Testis (tissue), 5 donors: ENCODE measurements at places on chromosomes 12 and 14.

GRCh38 chr12:25830456-25830855 lies 128.0 kb upstream of the RASSF8 start:
- no peak overlapping the region for H3K4me3 ChIP-seq
- no peaks in the 10 kb centered on the region for H3K36me3 ChIP-seq

DNA sequence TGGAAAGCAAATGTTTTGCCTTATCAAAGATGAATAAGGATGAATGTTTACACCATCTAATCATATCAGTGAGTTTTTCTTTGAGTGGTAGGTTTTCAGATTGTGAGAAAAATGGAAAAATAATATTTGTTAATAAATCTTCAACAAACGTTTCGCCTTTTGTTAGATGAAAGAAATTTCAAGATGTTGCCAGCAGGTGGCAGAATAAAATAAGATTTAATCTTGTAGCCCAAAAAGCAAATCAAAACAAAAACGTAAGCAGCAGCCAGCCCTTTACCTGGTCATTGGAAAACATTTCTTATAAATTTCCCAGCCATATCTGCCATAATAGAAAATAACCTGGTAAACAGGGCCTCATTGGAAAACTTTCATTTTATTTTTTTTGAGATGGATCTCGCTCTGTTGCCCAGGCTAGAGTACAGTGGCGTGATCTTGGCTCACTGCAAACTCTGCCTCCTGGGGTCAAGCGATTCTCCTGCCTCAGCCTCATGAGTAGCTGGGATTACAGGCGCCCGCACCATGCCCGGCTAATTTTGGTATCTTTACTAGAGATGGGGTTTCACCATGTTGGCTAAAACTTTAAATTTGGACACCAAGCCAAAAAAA lies 15.4 kb upstream of the TMEM120B start:
- H3K27me3 ChIP-seq, result no peaks in the 10 kb centered on the region
- H3K4me1 ChIP-seq, result no peaks in the 10 kb centered on the region
- DNase-seq, result no peak
- no peaks in the 10 kb centered on the region for H3K36me3 ChIP-seq

DNA sequence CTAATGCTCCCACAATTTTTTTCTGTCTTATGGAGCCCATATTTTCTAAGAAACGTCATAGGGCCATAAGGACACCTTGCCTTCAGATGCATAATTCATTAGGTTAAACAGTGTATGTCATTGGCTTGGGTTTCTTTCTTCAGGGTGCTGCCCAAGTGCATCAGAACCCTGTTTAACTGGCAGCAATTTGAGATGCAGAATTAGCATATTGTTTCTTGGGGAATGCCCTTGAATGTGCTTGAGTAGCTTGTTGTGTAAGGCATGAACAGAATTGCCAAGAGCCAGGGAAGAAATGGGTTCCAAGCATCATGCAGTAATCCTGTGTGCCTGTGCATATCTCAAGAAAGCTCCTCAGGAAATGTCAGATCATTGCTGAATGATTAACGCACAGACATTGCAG lies 277.2 kb downstream of the SYT1 start:
- no peak overlapping the region for H3K27ac ChIP-seq
- H3K27me3 ChIP-seq, result no peaks in the 10 kb centered on the region
- H3K4me1 ChIP-seq, result no peaks in the 10 kb centered on the region
- H3K36me3 ChIP-seq, result no peaks in the 10 kb centered on the region
- no peak overlapping the region for H3K4me3 ChIP-seq

GRCh38 chr14:105314287-105315200 lies at the start of gene PACS2:
TSS of gene PACS2 (plus strand) at chr14:105314748. CDS start at chr14:105314919, 171 bp downstream.
- H3K4me3 ChIP-seq, result peak within 1 kb of the TSS; percentile 75
- H3K36me3 ChIP-seq, result no peaks in the 10 kb centered on the region
- H3K27me3 ChIP-seq, result no peaks in the 10 kb centered on the region
- H3K27ac ChIP-seq, result peak within 1 kb of the TSS; percentile 97
- peaks cover 33% of the 10 kb centered on the region for H3K4me1 ChIP-seq
- peak; percentile 77 for DNase-seq

- H3K27me3 ChIP-seq, result no peaks in the 10 kb centered on the region
- peaks cover 4% of the 10 kb centered on the region for H3K4me1 ChIP-seq
- no peak overlapping the region for H3K27ac ChIP-seq
- no peaks in the 10 kb centered on the region for H3K36me3 ChIP-seq
Observed at GRCh38 chr12:79782172-79782900, 91.6 kb upstream of the PAWR start.

GRCh38 chr14:104382361-104383087 lies 197.0 kb upstream of the C14orf180 start:
- H3K27ac ChIP-seq, result no peak overlapping the region
- no peaks in the 10 kb centered on the region for H3K36me3 ChIP-seq
- DNase-seq, result no peak
- H3K4me3 ChIP-seq, result no peak overlapping the region
- H3K4me1 ChIP-seq, result no peaks in the 10 kb centered on the region
- H3K27me3 ChIP-seq, result no peaks in the 10 kb centered on the region

DNA sequence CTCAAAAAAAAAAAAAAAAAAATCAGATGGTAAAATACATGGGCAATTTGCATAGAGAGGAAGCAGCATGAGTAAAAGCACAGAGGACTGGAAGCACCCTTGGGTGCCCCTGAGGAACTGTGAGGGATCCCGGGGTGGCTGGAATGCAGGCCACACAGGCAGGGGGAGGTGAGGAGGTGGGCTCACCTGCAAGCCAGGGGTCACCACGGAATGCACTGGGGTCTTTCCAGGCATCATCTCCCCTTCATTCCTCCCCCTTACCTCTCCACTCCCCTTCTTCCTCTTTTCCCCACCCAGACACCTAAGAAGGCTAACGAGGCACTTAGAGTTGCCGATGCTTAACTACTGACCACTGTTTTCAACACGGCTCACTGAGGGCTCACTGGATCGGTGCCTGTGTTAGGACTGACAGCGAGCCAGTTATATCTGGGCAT lies 14.4 kb upstream of the HIP1R start:
- H3K4me3 ChIP-seq, result no peak overlapping the region
- H3K27ac ChIP-seq, result no peak overlapping the region
- no peaks in the 10 kb centered on the region for H3K36me3 ChIP-seq
- DNase-seq, result no peak
- H3K4me1 ChIP-seq, result no peaks in the 10 kb centered on the region
- H3K27me3 ChIP-seq, result no peaks in the 10 kb centered on the region

- H3K36me3 ChIP-seq, result no peaks in the 10 kb centered on the region
- H3K4me1 ChIP-seq, result no peaks in the 10 kb centered on the region
Observed at GRCh38 chr12:67545298-67545697, 103.2 kb upstream of the DYRK2 start.

- H3K27ac ChIP-seq, result no peak overlapping the region
- H3K4me1 ChIP-seq, result no peaks in the 10 kb centered on the region
- no peak for DNase-seq
- H3K4me3 ChIP-seq, result no peak overlapping the region
- no peaks in the 10 kb centered on the region for H3K27me3 ChIP-seq
- H3K36me3 ChIP-seq, result no peaks in the 10 kb centered on the region
Observed at GRCh38 chr12:115408642-115409041, 724.7 kb upstream of the TBX3 start.

DNA sequence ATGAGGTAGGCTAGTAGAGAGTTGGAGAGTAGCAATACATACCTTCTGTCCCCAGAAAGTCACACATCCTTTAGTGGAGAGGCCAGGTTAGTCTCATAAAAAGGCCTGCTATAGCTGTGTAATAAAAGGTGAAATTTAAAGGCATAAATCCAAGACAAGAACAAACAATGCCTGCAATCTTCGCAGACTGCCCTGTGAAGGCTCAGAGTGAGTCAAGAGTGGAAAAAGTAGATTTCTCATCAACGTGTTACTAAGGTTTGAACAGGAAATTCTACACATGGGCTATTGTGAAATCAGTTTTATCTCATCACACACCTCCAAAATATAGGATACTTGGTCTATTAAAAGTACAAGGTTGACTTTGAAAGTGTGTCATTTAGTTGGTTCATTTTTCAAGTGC lies at the start of gene KLRC1:
Gene KLRC1 (minus strand): TSS at position 222 of the 400 bp plus-strand sequence. CDS start 2,221 bp downstream, outside the sequence.
- H3K36me3 ChIP-seq, result no peaks in the 10 kb centered on the region
- H3K4me1 ChIP-seq, result no peaks in the 10 kb centered on the region
- H3K4me3 ChIP-seq, result no peak within 1 kb of the TSS
- no peak for DNase-seq

- H3K27me3 ChIP-seq, result no peaks in the 10 kb centered on the region
- DNase-seq, result no peak
- H3K27ac ChIP-seq, result no peak overlapping the region
- no peaks in the 10 kb centered on the region for H3K4me1 ChIP-seq
- H3K36me3 ChIP-seq, result no peaks in the 10 kb centered on the region
- no peak overlapping the region for H3K4me3 ChIP-seq
Observed at GRCh38 chr12:80582431-80582830, 125.0 kb upstream of the MYF6 start.

- no peaks in the 10 kb centered on the region for H3K27me3 ChIP-seq
- no peak overlapping the region for H3K4me3 ChIP-seq
- no peaks in the 10 kb centered on the region for H3K36me3 ChIP-seq
- peak overlapping the region; percentile 88 for H3K27ac ChIP-seq
- H3K4me1 ChIP-seq, result peaks cover 71% of the 10 kb centered on the region
- peak; percentile 27 for DNase-seq
Observed at GRCh38 chr12:11836282-11837151, 187.0 kb downstream of the ETV6 start.
